NCI-H1092 treated with DMSO at 0.1 percent for 48 hours (cell line): ENCODE measurements at places on chromosomes 5 and 9.

DNA sequence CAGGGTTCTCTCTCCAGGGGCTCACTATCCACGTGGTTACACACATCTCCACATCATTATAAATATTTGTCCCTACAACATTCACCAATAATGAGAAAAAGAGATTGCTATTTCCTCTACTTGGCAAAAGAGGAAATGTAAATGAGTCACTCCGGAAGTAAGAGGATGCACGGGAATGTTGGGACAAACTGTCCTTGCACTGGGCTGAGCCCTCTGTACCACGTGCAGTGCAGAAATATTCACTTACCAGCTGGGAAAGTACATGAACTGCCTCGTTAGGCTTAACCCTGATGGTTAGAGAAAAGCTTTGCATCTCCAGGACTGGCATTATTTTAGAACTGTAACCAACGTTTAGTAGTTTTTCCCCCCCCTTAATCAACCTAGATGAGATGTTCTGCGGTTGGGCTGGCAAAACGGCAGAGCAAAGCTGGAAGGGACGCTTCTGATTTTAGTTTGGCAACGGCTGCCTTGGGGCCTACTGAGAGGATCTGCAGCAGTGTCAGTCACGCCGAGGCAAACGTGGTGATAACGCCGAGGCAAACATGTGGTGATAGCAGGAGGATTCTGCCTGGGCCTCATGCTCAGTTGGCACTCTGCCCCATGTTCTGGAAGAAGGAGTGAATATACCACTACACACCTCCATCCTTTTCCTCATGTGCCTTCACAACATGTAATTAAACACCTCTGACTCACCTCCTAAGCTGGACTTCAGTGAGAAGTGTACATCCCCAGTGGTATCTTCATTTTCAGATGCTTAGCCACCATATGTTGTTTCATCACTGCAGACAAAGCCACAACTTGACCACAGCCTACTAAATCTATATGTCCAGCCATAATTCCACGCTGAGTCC is 661.4 kb upstream of the KLF4 start:
- no peak for DNase-seq

- DNase-seq = no peak
These were observed 39.8 kb upstream of the FUBP3 start for GRCh38 chr9:130539420-130540223.

DNA sequence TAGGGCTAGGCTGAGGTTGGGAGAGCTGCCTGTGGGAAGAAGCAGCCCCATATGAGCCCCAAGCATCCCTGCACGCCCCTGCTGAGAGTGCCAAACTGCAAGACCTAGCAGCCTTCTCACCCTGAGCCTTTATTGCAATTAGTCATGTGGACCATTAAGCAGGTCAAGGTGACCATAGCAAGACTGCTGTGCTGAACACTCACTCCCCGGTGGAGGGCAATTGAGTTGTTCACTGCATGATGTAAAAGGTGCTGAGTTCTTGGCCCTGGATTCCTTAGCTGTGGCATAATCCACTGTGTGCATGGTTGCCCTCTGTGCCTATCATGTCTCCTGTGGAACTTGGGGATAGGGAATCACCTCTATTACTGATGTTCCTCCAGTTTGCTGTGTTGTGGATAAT is 131.1 kb downstream of the FOXD1 start:
- no peak for DNase-seq

DNA sequence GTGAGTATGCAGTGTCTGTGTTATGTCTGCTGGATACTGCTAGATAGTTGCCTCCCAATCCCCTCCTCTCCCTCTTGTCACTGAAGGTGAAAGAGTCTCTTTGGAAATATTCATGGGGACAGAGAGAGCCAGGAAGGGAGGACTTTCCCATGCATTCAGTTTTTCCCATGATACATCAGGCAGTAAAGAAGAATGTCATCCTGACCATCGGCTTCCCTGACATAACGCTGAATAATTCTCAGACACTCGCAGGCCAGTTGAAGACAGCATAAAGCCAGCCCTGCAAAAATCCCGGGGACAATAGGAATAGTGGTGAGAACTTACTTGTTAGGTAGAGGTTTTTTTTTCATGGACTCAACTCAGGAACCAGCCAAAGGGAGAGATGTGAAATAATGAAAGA is 58.1 kb downstream of the KLF4 start:
- DNase-seq = no peak

DNA sequence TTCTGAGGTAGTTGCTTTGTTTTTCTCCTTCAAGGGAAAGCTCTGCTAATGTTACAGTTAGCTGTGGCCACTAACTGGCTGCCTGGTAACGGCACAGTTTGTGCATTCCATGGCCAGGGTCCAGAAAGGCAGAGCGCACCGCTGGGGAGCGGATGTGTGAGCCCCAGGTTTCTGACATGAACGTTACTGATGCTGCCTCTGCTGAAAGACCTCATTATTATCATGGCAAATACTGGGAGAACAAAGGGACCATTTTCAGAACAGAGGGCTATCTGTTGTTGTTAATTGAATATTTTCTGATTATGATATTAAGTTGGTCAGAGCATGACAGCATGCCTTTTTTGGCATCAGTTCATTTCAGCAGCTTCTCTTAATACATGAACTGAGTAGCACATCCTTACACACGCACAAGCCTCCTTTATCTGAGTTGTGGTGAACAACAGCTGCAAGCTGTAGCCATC is 134.1 kb downstream of the NUDT12 start:
- DNase-seq = peak; percentile 42

DNA sequence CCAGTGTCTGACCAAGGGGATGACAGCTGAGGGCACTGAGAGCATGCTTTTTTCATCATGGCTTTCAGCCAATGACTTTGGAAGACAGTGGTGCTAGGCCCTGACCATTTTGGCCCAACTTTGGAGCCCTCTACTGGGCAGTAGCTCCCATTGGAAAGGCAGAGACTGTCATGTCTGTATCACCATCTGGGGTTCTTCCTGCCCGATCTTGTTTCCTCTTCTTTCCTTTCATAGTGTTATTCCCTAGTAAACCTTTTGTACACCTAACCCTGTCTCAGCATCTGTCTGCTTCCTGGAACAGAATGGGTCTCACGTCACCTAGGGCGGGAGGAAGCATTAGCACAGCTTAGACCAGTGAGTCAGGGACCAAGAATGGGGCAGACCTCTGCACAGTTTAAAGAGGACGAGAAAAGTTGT is 97.4 kb upstream of the MAST4 start:
- no peak for DNase-seq

GRCh38 chr9:34328500-34328986 is 525 bp downstream of the KIF24 start:
- DNase-seq = peak; percentile 45

GRCh38 chr5:36494841-36495601 is 111.4 kb upstream of the SLC1A3 start:
- DNase-seq = no peak

DNA sequence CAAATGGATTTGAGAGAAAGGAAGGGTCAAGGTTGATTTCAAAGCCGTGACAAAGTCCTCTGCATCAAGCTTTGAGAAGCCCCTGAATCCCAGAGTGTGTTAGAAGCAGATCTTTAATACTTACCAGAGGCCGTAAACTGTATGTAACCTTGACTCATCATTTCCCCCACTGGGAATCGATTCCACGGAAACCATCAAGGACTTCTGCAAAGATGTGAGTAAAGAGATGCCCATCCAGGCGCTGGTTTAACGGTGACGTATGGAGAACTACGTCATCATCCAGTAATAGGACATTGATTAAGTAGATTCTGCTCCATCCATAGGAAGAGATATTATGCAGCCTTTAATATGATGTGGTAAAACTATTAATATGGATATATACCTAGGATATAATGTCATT is 1.6 kb downstream of the RNF183 start:
- no peak for DNase-seq

DNA sequence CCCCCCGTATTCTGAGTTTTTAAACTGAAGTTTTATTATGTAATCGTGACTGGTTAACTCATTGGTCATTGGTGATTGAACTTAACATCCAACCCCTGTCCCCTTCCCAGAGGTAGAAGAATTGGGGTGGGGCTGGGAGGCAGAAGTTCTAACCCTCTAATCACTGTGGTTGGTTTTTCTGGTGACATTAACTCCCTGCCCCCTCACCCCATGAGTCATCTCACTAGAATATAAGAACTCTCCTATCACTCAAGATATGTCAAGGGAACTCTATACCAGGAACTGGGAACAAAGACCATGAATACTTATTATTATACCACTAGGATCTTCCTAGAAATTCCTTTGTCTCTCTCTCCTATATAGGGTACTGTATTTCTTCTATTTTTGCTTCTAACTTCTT is 52.3 kb upstream of the CAVIN4 start:
- no peak for DNase-seq

- DNase-seq = peak; percentile 84
These were observed 310.8 kb downstream of the CDH12 start for GRCh38 chr5:22542340-22542739.

DNA sequence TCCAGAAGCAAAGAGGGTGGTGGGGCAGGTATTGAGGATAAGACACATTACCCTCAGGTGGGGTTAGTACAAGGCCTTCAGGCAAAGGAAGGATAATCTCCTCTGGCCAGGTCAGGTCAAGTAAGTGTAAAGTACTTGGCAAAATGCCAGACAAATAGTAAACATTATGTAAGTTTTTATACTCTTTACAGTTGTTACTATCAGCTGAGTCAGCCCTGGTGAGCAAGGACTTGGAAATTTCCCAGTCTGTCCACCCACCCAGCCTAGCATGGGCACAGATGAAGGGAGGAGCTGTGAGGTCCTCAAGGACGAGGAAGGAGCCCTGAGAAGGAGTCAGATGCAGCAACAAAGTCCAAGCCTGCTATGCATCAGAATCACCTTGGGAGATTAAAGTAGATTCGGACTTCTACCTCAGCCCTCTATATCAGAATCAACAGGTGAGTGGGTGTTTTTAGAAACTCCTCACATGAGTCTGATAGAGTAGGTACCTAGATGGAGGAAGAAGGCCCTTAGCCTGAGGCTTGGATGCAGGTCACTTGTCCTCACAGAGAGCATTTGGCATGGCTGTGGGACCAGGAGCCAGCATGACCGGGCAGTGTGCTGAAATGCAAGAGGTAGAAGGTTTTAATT is 50.2 kb upstream of the BARX1 start:
- no peak for DNase-seq

- no peak for DNase-seq
These were observed 4.5 kb downstream of the SPARC start for GRCh38 chr5:151682240-151682639.

GRCh38 chr5:68240202-68240601 is 24.6 kb downstream of the PIK3R1 start:
- DNase-seq = no peak

- no peak for DNase-seq
These were observed 102.1 kb upstream of the CEP78 start for GRCh38 chr9:78133751-78134150.

GRCh38 chr9:137685741-137686420 is 67.1 kb downstream of the EHMT1 start:
- DNase-seq = no peak

GRCh38 chr9:7171396-7172153 is 413.8 kb downstream of the KDM4C start:
- DNase-seq = no peak

DNA sequence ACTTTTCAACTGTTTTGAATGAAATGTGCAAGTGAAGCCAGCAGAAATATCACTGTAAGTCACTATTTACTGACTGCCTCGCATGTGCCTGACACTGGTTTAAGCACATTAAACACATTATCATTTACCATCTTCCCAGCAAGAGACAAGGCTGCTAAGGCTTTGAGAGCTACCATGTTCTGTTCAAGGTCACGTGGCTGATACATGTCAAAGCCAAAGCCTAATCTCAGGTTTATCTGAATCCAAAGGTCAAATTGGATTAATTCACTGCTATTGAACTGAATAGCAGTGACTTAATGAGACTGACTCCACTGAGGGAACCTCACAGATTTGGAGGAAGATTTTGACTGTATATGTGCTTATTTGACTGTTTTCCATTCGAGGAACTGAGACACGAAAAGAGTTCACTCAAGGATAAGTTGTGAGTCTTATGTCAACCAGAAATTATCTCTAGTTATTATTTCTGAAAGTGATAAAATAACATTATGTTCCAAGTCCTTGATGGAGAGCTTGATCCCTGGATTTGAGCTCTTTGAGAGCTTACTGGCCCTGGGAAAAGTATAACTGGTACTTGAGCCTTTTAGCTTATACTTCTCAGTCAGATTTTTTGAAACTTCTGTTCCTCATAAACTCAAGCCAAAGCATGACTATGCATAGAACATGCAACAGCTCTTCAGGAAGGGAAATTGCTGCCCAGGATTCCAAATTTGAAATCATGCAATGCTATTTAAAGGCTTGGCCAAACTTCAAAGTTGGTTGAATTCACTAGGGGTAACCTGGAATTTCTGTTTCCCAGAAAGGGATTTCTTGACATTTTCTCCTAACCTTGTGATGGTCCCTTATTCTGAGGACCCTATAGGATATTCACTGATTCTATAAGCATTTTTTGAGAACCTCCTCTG is 23.4 kb upstream of the ARHGAP26 start:
- no peak for DNase-seq

- DNase-seq = no peak
These were observed 68.4 kb downstream of the COL27A1 start for GRCh38 chr9:114223564-114224246.

- DNase-seq = no peak
These were observed 347.0 kb upstream of the SLC30A5 start for GRCh38 chr5:68746643-68747420.

GRCh38 chr5:65919773-65920172 is 6.6 kb upstream of the ERBIN start:
- DNase-seq = no peak

GRCh38 chr9:98396236-98396635 is 140.8 kb upstream of the TBC1D2 start:
- no peak for DNase-seq

- DNase-seq = no peak
These were observed 188.4 kb downstream of the TSSK1B start for GRCh38 chr5:113246361-113246870.

- DNase-seq = no peak
These were observed 26.9 kb downstream of the INVS start for GRCh38 chr9:100125910-100126309.

- DNase-seq = no peak
These were observed 99.3 kb downstream of the KCNIP1 start for GRCh38 chr5:170603109-170603508.

- no peak for DNase-seq
These were observed 191.7 kb downstream of the AOPEP start for GRCh38 chr9:94918038-94918753.

DNA sequence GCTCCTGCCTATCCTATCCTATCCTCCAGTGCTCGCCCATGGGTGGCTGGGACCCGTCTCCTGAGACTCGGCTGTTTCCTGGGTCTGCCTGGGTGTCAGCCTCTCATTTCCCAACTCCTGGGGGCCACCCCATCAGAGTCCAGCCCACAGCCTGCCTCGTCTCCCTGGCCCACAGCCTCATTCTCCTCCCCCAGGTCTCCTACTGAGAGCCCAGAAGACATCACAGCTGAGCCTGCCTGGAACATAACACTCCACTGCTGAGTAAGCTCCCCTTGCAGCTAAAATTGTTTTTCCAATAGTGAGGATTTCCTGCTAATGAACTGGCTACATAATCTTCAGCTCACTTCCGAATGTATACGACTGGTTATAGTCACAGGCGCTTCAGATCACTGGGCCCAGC is 95.3 kb downstream of the TTLL11 start:
- no peak for DNase-seq

GRCh38 chr5:179797741-179798140 is 4.0 kb downstream of the LTC4S start:
- no peak for DNase-seq
